ENCODE measurements at places on chromosomes 5 and 9.

DNA sequence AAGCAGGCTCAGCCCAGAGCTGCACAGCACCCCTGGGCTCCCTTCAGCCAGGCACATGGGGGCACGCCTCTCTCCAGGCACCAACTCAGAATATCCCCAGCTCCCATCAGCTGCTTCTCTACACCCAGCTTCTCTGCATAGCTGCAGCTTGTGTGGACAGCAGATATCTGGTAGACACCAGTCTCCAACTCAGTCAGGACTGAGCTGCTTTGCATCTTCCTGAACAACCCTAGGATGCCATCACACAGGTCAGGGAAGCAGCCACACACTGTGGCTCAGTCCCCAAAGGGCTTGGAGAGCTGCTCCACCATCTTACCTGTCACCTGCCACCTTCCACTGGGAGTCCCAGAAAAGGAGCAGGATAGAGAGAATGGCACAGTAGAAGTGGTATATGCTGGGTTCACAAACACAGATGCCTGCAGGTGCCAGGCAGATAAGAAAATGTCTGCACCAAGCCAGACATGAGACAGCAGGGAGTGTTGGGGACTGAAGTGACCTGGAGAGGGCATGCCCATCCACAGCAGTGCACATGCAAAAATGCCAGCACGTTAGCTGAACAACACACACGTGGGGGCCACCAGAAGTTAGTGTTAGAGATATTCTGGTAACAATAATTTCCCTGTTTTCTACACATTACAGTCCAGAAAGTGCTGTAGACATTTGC lies 42.0 kb downstream of the THBS4 start:
- no peak for DNase-seq

DNA sequence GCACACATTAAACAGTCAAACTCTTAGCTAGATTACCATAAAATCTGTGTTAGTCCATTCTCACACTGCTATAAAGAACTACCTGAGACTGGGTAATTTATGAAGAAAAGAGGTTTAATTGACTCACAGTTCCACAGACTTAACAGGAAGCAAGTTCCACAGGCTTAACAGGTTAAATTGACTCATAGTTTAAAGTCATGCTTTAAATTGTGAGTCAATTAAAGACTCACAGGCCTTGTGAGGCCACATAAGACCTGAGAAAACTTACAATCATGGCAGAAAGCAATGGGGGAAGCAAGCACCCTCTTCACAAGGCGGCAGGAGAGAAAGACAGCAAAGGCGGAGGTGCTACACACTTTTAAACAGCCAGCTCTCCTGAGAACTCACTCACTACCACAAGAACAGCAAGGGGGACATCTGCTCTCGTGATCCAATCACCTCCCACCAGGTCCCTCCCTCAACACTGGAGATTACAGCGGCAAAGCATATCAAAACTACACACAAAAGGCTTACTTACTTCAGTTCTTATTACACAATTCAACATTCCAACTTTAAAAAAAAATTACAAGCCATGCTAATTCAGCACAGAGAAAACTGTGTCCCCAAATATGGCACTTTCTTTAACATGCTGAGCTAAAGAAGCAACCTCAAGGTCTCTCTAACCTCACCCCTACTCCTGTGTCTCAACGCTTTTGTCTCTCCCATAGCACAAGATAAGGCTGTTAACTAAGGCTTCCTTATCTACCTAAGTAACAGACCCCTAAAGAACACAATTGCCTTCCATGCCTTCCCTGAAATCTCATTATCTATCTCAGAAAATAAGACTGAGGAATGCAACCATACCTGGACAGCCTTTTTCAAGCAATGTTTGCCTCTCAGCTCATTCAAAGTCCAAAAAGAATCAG lies 805.1 kb downstream of the NR2F1-AS1 start:
- no peak for DNase-seq

GRCh38 chr5:158569534-158569933 lies 530.2 kb downstream of the EBF1 start:
- DNase-seq: no peak

- DNase-seq: no peak
These were observed 13.1 kb downstream of the KCNT1 start for GRCh38 chr9:135715056-135715595.

GRCh38 chr9:130255631-130256134 lies 9.9 kb upstream of the HMCN2 start:
- DNase-seq: no peak

GRCh38 chr5:72654231-72654630 lies 147.0 kb upstream of the ZNF366 start:
- no peak for DNase-seq

DNA sequence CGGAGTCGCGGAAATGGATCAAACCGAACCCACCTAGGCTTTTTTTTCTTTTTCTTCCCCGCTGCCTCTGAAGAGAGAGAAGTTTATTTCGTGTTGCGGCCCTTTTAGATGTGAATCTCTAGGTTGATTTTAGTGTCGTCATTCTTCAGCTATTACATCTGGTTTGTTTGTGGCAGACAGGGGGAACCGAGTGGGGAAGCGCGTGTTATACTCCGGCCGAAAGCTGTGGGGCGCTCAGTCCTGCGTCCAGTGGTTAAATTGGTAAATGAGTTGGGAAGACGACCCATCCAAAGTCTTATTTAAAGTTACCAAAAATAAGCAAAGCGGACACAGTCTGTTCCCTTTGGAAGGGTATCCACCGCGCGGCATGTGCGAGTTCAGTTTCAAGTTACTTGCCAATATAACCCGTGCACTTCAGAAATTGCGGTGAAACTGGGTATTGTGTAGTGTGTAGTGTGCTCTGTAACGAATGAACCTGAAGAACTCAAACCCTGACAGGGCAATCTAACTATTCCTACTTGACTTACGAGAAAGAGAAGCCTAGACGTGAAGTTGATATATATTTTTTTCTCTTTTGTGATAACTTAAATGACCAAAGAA lies 1.3 kb downstream of the MAN2A1 start:
- DNase-seq: peak; percentile 59

DNA sequence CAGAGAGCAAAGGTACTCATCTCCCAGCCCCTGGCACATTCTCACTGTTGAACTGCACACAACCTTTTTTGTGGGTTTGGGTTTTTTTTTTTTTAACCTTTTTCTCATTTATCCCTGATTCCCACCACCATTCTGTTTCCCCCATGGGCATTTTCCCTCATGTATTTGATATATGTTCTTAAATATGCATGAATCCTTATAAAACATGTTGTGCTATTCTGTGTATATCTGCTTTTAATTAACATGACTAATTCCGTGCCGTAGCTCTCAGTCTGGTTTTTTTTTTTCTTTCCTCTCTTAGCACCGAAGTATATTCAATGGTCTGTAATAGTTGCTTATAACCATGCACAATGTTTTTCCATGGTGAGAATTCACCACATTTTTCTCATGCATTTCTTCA lies 204.5 kb downstream of the RGS3 start:
- DNase-seq: no peak

- DNase-seq: no peak
These were observed 2.0 kb upstream of the ROPN1L start for GRCh38 chr5:10439692-10440091.

- no peak for DNase-seq
These were observed 13.9 kb downstream of the NEK6 start for GRCh38 chr9:124271660-124272059.

DNA sequence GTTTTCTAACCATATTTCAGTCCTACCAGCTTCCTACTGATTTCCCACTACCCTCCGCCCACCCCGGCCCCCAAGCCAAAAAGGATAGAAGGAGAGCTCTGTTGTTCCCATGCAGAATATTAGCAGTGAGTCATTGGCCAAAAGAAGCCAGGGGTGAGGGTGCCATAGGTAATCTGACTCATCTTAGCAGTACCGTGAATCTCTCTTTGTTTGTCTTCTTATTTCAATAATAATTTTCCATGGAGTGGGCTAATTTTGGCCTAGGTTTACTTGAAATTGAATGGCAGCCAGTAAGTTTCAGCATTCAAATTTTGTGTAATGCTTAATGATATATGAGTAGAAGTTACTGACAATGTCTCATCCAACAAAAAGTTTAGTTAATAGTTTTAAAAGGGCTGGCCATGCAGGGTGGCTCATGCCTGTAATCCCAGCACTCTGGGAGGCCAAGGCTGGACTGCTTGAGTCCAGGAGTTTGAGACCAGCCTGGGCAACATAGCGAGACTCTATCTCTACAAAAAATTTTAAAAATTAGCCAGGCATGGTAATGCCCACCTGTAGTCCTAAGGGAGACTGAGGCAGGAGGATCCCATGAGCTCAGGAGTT lies 74.2 kb downstream of the C9orf152 start:
- no peak for DNase-seq

GRCh38 chr9:131525643-131526565 lies 5.2 kb downstream of the UCK1 start:
- DNase-seq: no peak

DNA sequence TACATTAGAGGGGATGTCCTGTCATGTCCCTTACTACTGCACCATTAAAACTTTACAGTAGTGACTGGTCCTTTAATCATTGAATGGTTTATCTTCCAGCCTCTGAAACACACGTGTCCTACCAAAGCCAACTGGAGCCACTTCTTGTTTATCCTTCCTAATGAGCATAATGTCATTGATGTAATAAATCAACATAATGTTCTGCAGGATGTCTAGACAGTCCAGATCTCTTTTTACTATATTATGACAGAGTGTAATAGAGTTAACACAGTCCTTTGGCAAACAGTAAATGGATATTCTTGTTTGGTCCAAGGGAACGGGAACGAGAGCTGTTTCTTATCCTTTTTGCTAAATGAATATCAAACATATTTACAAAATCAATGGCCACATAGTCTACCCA lies 88.1 kb upstream of the PTPRD start:
- DNase-seq: no peak

- no peak for DNase-seq
These were observed 82.4 kb downstream of the GADD45G start for GRCh38 chr9:89687188-89687587.

- no peak for DNase-seq
These were observed 110.5 kb downstream of the GAS1 start for GRCh38 chr9:86836797-86837196.

- no peak for DNase-seq
These were observed 29.5 kb upstream of the RAPGEF1 start for GRCh38 chr9:131769361-131769760.

GRCh38 chr5:35884191-35884769 lies 27.6 kb downstream of the IL7R start:
- DNase-seq: peak; percentile 87

DNA sequence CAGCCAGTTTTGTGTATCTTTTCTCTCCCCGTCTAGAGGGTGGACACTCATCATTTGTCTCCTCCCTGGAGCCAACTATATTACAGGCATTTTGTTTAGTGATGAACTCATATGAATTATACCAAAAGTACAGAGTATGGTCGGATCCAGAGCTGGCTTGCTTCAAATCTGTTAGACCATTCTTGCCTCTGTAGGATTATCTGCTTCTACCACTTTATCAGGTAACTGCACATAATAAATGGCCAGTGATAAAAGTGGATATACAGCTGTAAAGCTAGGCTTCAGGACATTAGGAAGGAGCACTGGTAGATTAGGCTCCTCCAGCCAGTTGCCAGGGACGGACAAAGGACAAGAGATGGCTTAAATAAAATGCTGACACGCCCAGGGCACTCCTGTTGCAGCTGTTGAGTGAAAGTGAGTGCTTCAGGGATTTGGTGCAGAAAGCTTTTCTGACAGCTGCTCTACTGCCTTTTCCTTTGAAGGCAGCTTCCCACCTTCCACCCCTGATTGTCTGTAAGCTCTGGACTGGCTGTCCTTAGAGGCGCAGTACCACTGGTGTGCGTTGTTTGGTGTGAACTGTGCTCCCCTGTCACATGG lies 259.2 kb downstream of the PDZD2 start:
- no peak for DNase-seq

- DNase-seq: no peak
These were observed 4.6 kb upstream of the CTNNA1 start for GRCh38 chr5:138748630-138749081.

- DNase-seq: no peak
These were observed 192.7 kb downstream of the LRRC70 start for GRCh38 chr5:62771341-62771740.

- DNase-seq: no peak
These were observed 1.9 kb downstream of the OSMR start for GRCh38 chr5:38847559-38848347.

GRCh38 chr5:38447786-38448185 lies 108.7 kb downstream of the LIFR start:
- no peak for DNase-seq

GRCh38 chr9:109238125-109238524 lies 71.1 kb upstream of the FRRS1L start:
- no peak for DNase-seq

DNA sequence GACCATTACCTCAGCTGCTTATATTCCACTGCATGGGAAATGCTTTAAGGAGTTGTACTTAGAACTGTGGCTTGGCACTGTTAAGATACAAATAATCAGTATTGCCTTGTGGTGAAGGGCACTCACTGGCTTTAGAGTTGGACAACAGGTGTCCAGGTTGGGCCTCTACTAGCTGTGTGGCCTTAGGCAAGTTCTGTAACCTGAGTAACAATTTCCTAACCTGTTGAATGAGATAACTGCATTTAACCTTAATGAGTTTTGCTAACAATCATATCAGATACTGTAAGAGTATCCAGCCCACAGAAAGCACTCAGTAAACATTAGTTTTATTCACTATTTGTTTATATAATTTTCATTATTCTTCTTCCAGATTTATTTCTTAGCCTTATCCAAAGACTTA lies 17.2 kb upstream of the HK3 start:
- DNase-seq: no peak

DNA sequence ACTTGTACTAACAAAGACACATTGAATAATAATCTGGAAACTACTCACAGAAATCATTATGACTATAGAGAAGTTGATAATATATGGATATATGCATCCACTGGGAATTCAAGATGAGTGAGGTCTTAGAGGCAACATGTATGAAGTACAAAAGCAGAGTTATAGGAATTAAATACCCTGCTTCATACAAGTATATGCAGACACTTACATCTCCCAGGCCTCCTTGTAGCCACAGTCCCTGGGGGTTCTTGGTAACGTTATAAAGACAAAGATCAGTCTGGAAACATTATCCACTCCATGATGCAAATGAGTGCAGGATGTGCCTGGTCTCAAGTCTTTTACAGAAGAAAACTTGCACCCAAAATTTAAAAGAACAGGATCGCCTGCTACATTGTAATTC lies 92.4 kb upstream of the ANXA1 start:
- DNase-seq: no peak

DNA sequence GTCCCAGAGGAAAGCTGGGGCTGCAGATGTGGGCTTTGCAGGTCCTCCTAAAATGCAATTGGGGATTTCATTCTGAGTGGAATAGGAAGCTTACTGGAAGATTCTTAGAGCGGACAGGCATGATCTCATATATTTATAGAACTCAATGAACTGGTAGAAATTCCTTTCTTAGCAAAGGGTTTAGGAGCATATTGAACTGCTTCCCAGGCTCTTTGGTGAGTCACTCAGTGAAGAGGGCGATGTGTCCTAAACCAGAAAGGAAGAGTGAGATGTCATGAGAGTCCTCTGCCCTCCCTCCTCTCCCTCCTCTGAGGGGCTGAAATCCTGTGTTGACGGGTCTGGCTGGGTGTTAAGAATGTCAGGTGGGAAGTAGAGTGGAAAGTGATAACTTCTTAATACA lies 26.3 kb upstream of the SEMA6A start:
- no peak for DNase-seq

GRCh38 chr9:78370991-78371390 lies 74.1 kb downstream of the PSAT1 start:
- no peak for DNase-seq

GRCh38 chr5:136210259-136210658 lies 17.3 kb upstream of the SMIM32 start:
- DNase-seq: no peak
